ENCODE measurements at places on chromosomes 7 and 10.

DNA sequence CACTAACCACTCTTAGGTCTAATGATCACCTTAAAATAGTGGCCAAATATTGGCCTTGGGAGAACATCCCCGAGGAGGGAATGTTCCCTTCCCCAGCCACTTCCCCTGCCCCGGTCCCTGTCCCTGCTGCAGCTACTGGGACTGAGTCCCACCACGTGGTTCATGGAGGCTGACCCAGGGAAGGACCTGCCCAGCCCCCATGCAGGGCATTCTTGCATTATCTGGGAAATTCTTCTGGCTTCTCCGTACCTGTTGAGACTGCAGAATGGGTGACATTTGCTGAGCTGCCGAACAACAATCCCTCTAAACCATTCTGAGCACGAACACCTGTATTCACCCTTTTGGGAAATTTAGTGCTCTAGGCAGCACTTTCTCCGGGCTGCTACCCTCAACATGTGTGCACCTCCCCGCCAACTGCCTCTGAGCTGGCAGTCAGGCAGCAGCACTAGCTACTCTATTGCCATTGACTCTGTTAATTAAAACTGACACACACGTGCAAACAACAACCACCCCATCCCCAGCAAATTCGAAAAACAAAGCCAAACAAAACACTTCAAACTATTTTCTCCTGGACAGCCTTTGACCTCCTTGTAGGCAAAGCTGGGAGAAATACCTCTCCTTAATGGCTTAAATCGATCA is 567.4 kb upstream of the MKI67 start:
- no peak for DNase-seq

DNA sequence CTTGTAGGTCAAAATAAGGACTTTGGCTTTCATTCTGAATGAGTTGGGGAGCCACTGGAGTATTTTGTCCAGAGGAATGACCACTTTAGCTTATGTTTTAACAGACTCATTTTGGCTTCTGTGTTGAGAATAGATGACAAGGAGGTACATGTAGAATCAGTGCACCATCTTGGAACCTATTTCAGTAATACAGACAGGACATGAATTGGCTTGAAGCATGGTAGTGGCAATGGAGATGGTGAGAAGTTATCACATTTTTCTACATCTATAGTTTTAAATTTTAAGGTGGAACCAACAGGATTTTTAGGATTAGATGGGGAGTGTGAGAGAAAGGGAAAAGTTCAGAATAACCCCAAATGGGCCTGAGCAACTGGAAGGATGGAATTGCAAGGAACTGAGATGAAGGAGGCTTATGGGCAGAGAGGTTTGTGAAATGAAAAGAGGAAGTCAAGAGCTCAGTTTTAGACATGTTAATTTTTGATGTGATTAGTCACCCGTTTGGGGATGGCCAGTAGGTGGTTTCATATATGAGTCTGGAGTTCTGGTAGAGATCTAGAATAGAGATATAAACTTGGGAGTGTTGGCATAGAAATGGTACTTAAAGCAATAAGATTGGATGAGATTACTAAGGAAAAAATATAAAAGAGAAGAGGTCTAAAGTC is 89.2 kb upstream of the JAZF1 start:
- no peak for DNase-seq

DNA sequence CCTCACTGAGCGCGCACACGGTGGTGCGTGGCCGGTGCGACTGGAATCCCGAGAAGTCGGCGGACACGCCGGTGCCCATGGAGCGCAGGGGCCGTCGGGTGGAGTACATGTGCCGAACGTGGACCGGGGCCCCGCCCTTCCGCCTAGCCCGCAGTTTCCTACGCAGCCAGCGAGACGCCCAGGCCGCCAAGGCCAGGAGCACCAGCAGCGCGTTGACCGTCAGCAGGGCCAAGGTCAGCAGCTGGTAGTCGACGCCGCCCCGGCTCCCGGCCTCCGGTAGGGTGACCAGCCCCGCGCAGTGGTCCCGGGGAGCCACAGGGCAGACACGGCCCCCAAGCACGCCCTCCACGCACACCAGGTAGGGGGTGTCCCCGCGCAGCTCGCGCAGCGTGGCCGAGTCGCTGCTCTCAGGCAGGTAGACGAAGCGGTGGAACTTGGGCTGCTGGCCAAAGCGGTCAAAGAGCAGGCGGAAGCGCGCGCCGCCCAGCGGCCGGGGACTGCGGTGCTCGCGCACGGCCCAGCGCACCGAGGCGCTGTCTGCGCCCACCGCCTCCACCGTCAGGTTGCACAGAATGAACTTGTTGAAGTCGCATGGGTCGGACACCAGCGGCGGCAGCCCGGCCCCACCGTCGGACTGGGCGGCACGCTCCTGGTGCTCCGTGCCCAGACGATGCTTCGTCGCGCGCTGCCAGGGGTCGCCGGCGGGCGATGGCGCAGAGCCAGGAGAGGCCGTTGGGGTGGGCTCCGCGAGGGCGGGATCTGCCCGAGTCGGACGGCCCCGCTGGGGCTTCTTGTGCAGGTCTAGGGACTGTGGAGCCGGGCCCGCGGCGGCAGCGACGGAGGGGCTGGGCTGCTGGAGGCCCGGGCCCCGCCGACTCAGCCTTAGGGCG is 2.2 kb downstream of the TRIL start:
- no peak for DNase-seq

- no peak for DNase-seq
These were observed 530.3 kb downstream of the TCERG1L start for GRCh38 chr10:130781206-130781605.

DNA sequence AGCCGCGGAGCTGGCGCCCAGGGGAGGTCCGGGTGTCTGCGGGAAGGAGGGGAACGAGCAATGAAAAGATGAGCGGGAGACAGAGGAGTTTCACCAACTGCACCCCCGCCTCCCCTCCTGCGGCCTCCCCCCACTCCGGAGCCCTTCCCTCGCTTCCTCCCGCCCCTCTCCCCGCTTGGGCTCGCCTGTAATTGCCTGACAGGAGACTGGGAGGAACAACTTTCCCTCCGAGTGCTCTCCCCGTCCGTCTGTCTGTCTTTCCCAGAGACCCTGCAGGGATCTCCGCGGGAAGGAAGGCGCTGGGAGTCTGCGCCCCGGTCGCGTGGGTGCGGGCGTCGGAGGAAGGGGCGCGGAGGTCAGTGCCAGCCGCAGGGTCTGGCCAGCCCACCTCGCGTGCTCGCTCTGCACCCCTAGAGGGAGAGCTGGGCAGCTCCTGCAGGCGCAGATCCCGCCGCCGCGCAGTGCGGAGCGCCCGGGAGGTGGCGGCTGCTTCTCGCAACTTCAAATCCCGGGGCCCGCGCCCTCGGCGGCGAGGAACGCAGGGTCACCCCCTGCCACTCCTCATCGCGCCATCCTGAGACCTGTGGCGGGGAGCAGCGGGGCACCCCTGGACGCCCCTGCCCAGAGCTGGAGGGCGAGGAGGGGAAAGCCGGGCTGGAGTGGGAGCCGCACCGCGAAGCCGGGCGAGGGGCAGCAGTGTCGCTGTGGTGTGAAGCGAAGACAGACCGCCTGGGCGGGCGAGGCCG is 511 bp upstream of the NRP1 start:
- no peak for DNase-seq

DNA sequence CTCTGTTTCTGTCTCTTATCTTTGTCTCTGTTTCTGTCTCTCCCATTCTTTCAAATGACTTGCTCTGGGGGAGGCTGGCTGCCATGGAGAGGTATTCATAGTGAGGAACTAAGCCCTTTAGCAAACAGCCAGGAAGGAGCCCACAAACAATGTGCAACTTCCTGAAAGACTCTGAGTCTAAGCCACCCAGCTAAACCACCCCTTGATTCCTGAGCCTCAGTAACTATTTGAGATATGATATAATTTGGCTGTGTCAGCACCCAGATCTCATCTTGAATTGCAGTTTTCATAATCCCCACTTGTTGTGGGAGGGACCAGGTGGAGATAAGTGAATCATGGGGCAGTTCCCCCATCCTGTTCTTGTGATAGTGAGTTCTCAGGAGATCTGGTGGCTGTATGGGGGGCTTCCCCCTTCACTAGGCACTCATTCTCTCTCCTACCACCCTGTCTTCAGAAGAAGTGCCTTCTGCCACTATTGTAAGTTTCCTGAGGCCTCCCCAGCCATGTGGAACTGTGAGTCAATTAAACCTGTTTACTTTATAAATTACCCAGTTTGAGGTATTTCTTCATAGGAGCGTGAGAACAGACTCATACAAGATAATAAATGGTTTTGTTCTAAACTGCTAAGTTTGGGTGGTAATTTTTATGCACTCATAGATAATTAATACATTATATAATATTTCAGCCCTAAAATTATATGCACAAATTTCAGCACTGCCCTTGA is 121.2 kb upstream of the FOXP2 start:
- no peak for DNase-seq

GRCh38 chr10:77564731-77565589 is 72.6 kb downstream of the KCNMA1 start:
- DNase-seq: no peak

GRCh38 chr7:42227936-42228591 is 8.9 kb downstream of the GLI3 start:
- no peak for DNase-seq

- DNase-seq: no peak
These were observed 53.5 kb downstream of the NRF1 start for GRCh38 chr7:129665013-129665401.

DNA sequence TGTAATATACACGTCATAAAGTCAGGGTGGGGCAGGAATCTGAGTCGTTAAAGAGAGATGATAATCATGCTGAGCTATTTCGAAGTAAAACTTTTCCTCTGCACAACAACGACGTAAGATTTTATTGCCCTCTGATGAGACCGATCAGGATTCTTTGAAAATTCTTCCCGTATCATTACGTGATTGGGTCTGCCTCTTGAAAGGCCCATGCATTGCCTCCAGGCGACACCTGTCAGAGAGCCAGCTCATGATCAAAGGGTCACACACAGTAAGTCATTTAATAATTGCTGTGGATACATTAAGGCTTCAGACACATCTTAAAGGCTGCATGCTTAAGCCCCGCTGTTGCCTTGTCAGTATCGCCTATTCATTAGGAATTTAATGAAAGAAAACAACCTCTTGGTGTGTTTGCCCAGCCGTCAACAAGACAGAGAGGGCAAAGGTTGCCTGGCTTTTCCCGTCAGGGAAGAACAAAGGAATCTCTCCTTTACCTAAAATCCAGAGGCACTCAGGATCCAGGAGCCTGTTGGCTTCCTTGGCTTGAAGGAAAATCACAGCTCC is 189.0 kb upstream of the SH2B2 start:
- DNase-seq: no peak
